Dermis blood vessel endothelial cell (primary cell): ENCODE measurements at places on chromosomes 11 and 22. TPM values are rescaled to one million over a fixed set of nuclear protein-coding genes. Genes with fewer than 3 reads are reported as not detected.

The HEPN1 gene
- total RNA-seq, result not detected in 2 replicates

The VPREB1 gene
- total RNA-seq, result not detected in 2 replicates

The BUD13 gene
- total RNA-seq, result 17.2 and 17.9 TPM in 2 replicates

The JHY gene
- total RNA-seq, result 0.47 and 0.51 TPM in 2 replicates

The TRIM77 gene
- total RNA-seq, result not detected in 2 replicates

The KLHDC7B gene
- total RNA-seq, result not detected in 2 replicates

The APOL5 gene
- total RNA-seq, result not detected in 2 replicates

The TRIM48 gene
- total RNA-seq, result not detected in 2 replicates

The TIGD3 gene
- total RNA-seq, result 0.17 and 0.23 TPM in 2 replicates
